HT1080 (cell line): ENCODE measurements at places on chromosomes 3 and 15. TPM values are rescaled to one million over a fixed set of nuclear protein-coding genes. Genes with fewer than 3 reads are reported as not detected.

- peak; percentile 40 for DNase-seq
Measured at GRCh38 chr3:126530171-126531050, 6.5 kb downstream of the CHST13 start.

The TPRA1 gene
- total RNA-seq, result 65.7 and 72.7 TPM in 2 replicates

The TNK2 gene
- 31.7 and 33.3 TPM in 2 replicates for total RNA-seq

DNA sequence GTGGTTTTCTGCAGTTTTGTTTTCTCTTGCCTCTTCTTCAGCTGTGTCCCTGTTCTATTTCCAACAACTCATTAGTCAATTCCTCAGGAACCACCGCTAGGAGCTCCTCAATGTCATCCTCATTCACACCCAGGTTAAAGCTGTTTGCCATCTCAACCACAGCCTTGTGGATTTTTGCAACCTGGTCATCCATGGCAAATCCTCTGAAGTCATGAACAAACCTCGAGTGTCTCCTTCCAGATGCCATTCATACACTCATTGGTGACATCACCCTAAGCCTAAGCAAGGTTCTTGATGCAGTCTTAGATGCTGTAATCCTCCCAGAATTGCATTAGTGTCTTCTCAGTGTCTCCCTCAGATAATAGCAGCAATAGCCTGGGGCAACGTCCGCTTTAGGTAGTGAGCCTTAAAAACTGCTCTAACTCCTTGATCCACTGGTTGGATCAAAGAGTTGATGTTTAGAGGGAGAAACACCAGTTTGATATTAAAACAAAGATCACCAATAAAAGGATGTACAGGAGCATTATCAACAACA is 31.5 kb upstream of the ZNF502 start:
- no peak for DNase-seq

The PRKCD gene
- 5.5 and 7.4 TPM in 2 replicates for total RNA-seq

DNA sequence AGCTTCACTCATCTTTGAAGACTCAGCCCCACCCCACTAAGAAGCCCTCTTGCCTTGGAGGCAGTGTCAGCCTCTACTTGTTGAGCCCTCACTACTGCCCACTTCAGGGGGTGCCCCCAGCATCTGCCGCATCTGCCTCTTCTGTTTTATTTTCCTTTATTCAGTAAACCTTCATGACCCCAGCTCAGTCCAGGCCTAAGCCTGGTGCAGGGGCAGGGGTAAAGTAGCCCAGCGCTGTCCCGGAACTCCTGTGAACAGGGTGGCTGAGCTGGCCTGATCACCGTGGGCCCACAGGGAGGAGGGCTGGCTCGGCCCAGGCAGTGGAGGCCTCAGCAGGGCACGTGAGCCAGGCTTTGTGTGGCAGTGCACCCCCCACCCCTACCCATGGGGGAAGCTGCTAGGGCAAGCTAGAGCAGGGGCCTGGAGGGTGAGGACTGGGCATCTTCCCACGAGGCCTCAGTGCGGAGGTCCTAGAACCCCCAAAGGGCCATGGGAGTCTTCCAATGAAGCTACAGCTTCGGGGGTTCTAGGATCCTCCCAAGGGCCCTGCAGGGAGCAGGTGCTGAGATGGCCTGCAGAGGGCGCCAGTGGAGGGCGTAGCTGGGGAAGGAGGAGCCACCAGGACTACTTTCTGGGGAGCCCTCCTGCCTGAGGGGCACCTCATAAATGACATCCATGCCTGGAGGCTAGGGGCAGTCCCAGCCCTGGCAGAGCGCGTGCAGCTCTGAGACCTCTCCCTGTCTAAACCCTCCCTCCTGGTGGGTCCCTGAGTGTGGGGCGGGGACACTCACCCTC is 36.0 kb downstream of the TSPAN3 start:
- no peak for DNase-seq

DNA sequence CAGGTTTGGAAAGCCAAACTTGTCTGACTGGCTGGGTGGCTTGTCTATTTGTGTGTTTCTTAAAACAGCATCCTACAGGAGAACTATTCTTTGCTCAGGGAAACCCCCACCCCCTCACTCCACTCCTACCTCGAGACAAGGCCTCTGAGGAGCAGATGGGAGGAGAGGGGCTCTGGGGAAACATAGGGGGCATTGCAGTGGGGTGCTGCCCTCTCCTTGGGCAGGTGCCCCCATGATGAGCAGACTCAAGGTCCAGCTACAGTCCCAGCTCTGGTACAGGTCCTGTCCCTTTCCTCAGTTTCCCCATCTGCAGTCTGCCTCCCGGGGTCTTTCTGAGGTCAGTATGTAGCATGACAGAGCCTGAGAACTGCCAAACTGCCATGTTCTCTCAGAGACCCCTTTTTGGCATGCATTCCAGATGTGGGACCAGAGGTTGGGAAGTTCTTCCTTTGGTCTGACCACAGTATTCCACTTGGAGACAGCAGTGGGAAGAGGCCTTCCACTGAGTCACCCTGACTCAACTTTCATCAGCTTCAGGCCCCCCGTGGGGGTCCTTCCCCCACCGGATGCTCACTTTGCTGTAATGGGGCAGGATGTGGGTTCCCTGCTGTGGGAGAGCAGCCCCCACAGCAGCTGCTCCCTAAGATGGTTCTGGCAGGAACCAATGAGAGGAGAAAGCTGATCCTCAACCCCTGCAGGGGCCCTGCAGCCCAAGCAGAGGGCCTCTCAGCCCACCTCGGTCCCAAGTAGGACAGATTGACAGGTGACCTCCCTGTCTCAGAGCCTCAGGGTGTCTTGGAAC is 32.3 kb upstream of the CYP11A1 start:
- peak; percentile 99 for DNase-seq

The MYRIP gene
- 0.10 and 0.48 TPM in 2 replicates for total RNA-seq

DNA sequence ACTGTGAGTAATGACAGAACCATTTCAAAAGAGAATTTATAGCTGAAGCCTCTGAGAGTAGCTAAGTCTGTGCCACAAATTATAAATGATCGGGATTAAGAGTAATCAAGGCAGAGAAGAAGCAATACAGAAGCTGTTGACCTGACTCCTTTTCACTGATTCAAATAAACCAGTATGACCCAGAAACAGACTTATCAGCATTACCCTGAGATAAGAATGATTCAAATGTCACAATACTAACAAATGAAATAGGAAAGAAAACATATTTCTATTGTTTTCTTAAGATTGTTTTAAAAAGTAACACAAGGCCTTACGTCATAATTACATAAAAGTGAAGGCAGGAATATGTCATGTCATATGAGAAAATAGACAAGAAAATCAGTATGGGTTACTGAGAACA is 1534.6 kb downstream of the SI start:
- no peak for DNase-seq

DNA sequence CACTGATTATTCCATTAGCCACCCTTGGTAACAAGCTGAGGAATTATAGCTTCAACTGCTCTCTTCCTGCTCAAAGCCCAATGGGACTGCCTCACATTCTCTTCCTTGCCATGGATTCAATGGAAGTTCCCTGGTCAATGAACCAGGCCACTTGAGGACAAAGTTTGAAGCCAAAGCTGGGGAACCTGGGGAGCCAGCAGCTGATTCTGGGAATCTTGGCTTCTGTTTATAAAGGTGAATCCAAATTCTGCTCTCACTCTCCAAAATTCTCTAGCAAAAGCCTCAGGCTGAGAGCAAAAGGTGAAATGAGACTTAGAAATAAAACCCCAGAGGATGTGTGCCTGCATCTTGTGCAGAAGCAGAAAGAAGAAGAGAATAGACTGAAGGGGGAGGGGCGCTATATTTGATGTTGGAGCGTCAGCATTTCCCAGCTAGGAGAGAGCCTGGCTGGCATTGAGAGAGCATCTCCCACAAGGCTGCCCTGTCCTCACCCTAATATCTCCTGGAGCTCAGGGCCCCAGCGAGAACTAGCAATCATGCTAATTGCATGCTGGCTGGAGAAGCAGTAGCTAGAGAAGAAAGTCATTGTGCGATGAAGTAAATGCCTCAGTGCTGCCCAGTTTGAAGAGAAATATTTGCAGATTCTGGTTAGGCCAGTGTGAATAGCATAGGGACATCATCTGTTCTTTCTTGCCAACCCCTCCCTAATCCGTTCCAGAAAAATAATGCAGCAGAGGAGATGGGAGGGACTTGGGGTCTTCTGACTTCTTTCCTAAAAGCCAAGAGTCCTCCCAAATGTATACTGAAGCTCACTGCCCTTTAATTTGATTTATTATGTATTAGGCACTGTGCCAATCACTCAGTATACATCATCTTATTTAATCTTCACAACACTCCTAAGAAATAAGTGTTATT is 34.9 kb upstream of the GAP43 start:
- no peak for DNase-seq

DNA sequence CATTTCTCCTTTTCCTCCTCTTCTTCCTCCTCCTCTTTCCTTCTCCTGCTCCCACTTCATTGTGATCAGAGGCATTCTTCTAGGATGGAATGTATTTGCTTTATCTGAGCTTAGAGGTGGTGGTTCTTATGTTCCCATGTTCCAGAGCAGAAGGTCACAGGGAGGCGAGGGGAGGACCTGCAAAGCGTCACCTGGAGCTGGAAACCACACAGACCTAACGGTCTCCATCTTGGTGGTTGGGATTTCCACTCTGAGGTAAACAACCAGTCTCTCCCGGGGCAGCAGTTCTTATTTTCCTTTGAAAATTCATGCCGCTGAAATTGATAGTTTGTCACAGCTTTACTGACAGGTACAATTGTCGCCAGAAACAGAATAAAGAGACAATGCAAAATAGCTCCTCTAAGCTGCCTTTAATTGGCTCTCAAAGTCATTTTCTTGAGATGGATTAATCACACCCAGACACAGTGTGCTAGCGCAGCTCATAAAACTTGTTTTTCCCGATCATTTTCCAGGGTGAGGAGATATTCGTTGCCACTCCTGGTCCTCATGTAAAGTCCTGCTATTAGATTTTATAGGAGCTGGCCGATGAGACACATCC is 16.9 kb upstream of the AGBL1 start:
- DNase-seq, result no peak

GRCh38 chr3:171258316-171258715 is 201.9 kb downstream of the TNIK start:
- peak; percentile 41 for DNase-seq
